ENCODE measurements at places on chromosomes 6 and 20.
A peak's percentile ranks its signal among the peaks of the same experiment; 100 is the strongest.

- DNase-seq: no peak
Measured at GRCh38 chr6:35259948-35260590, 534 bp downstream of the ZNF76 start.

DNA sequence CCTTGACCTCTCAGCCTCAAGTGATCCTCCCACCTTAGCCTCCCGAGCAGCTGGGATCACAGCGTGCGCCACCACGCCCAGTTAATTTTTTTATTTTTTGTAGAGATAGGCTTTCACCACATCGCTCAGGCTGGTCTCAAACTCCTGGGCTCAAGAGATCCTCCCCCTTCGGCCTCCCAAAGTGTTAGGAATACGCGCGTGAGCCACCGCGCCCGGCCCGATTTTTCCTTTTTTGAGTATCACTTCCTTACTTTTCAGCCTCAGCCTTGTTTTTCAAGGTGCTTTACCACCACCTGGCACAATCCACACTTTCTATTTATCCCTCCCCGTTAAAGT lies 791 bp upstream of the STX11 start:
- no peak for DNase-seq

- DNase-seq: no peak
Measured at GRCh38 chr6:170198298-170198697, 92.6 kb downstream of the DLL1 start.

DNA sequence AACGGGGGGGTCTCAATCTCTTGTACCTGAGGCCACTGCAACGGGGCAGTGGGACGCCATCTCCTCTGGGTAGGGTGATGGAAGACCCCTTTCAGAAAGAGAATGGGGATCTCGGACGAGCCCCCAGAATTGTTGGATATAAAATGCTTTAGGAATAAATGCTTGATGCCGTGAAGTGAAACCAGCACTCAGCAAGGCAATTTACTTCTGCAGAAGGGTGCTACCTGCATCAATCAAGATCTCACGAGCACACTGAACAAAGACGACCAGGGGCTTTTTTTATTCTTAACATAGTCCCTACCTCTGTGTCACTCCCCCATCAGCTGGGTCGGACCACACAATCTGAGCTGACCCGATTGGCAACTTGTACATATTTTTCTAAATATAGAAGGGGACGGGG lies 203.6 kb upstream of the TBX18 start:
- DNase-seq: no peak

DNA sequence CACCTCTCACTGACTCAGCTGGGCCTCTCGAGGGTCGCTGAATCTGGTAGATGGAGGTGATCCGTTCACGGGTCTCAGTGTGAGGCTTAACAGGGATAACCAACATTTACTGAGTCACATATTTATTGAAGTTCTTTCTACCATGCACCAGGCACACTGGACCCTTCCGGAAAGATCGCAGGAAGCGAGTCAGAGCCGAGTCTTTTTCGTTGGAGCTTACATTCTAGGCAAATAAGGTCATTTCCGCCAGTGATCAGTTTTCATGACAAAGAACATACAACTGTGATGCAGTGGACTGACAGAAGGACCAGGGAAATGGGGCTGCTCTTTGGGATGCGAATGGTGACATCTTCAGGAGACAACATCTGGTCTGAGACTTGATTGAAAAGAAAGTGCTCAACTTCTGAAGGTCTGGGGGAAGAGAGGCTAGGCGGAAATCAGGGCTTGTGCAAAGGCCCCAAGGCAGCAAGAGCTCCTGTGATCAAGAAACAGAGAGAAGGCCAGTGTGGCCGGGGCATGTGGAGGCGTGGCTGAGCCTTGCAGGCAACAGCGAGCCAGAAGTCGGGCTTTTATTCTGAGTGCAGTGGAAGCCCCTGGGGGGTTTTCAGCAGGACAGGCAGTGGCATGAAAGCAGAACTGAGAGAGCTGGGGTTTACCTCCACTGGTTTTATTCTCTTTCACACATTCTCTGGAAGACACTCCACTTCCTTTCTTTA lies 56.7 kb downstream of the APCDD1L start:
- no peak for DNase-seq

DNA sequence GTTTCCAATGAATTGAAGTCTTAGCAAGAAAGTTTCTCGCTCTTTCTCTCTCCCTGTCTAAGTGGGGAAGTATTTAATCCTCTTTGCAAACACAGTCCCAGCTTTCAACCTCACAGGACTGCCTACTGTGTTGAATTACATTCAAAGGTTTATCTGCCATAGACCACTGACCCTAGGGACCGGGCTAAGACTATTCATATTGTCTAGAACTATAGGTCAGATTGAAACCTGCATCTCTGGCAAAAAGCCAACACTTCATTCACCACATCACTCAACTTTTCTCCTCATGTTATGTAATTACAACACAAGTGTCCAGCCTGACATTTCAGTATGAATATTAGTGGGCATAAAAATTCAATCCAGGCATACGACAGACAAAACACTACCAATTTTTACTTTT lies 314.7 kb upstream of the RSPO3 start:
- no peak for DNase-seq

- no peak for DNase-seq
Measured at GRCh38 chr20:23234311-23235078, 116.1 kb upstream of the NXT1 start.

- DNase-seq: no peak
Measured at GRCh38 chr6:39193201-39193791, 36.0 kb downstream of the KCNK5 start.

- DNase-seq: no peak
Measured at GRCh38 chr6:110434961-110435602, 19.7 kb upstream of the DDO start.

DNA sequence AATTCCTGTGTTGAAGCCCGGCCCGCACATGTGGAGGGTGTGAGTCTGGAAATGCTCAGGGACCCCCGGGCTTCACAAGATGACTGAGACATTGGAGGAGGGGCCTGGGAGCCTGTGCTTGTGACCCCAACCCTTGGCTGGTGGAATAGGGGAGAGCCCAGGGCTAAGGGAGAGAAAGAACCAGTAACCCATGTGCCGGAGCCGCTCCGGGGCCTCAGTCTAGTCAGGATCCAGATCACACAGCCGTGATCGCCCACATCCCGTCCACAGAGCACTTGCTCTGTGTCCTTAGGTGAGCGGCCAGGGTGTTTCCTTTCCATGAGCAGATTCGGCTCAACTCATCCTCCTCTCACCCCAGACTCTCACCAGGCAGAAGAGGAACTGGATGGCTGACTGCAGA lies 152.3 kb upstream of the RPS6KA2 start:
- DNase-seq: no peak

DNA sequence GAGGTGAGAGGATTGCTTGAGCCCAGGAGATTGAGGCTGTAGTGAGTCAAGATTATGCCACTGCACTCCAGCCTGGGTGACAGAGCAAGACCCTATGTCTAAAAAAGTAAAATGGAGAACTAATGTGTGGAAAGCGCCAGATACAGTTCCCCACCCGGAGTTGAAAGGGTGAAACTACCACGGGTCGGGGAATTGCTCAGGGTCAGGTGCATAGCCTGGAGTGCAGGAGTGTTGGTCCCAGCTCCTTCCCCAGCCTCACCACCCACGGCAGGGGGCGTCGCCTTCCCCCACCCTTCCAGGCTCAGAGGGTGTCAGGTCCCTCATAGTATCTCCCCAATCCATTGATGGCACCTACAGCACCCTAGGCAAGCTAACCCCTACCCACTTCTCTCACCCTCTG lies 26.1 kb downstream of the C20orf203 start:
- DNase-seq: no peak

DNA sequence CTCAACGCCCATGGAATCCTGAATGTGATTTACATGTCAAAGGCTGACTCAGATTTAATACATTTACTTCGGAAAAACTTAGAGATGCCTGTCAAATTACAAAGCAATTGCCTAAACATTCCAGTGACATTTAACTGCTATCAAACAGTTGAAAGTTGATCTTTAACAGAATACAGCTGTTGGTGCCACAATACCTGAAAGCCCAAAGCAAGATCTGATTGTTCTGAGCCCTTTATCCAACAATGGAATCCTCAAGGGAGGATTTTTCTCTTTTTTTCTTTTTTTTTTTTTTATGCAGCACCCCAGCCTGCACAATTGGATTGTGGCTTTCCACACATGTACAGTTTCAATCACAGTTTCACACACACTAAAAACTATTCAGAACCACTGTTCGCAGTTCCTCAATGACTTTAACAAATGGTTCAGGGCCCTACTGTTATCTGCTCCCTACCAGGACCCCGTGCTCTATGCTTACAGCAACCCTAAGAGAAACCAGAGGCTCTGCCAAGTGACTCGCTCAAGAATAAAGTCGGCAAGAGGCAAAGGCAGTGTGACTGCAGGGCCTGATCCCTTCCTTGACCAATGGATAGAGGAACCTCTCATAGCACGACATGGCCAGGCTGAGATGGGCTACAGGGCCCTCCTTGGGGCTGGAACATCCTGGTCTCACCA lies 33.3 kb downstream of the EPB41L2 start:
- DNase-seq: no peak

DNA sequence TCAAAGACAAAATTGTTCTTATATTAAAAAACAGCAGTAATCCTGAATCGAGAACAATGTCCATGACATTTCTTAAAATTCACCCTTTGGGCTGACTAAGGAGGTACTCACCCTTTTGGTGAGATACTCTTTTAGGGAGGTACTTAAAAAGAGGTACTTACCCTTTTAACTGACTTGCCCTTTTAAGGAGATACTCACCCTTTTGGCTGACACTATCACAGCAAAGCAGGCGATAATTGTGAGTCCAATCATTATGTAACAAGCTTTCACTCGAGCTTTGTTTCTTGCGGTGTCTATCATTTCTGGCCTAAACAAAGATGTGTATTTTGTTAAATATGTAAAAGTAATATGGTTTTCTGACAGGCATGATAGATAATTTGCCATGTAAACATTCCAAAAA lies 3.7 kb downstream of the FAM162B start:
- DNase-seq: no peak

DNA sequence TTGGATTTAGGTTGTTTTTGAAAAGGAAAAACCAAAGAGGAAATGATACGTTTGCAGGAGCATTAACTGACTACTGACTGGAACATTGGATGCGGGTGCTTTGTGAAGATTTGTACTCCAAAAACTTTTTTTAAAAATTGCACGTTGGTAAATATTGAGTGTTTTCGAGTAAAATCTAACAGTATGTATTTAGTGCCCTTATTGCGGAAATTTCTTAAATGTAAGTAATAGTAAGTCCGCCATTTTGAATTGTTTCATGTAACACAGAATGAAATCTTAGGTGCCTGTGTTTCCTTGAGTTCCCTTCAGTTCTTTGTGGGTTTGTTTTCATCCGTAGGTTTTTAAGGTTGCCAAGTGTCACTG lies 15.2 kb upstream of the LIN28B start:
- no peak for DNase-seq

DNA sequence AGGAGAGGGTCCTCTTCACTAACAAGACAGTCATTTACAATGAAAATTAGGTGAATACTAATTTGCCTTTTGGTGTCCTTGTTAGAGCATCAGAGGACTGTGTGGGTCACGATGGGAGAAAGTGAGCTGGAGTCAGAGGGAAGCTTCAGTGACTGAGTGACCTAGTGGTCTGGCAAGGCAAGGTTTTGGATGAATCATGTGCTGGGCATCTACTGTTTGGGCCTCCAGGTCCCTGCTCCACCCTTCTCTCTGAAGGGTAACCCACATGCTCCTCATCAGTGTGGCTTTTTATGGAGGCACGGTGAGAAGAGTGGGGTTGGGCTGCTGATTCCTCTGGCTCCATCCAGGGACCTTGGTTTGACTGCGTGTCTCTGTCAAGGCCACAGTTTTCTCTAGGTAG lies 60.5 kb upstream of the EXOC2 start:
- peak; percentile 19 for DNase-seq

DNA sequence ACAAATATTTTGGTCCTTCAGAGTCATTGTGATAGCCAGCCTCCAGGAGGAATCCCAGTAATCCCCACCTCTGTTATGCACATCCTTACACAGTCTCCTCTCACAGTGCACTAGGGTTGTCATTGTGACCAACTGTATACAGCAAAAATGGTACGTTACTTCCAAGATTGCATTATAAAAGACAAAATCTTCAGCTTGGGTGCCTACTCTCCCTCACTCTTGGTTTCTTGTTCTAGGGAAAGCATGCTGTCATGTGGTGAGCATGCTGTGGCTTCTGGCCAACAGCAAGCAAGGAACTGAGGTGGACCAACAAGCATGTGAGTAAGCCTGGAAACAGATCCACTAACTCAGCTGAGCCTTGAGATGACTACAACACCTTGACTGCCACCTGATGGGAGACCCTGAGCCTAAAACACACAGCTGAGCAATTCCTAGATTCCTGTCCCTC lies 130.1 kb upstream of the DST start:
- no peak for DNase-seq

DNA sequence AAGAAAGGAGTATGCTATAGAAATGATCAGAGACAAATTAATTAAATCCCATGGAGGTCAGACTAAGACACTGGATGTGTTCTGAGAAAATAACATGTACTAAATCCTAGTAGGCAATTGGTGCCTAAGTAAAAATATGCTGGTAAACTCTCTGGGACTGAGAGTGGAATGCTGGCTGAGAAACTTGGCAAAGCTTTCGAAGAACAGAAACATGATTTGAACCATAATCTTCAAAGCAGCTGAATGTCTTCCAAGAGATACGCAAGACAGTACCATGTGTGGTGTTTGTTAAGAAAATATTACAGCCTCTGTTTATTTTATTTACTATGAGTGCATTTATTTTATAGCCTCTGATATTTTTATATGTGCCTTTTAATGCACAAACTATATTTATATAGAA lies 55.2 kb downstream of the EFHC1 start:
- no peak for DNase-seq

GRCh38 chr6:107319906-107320530 lies 139.3 kb downstream of the PDSS2 start:
- DNase-seq: no peak

GRCh38 chr6:54907355-54907754 lies 60.8 kb downstream of the FAM83B start:
- DNase-seq: no peak

- no peak for DNase-seq
Measured at GRCh38 chr6:43807228-43808061, 37.4 kb downstream of the VEGFA start.

- DNase-seq: peak; percentile 11
Measured at GRCh38 chr6:98832284-98833056, 1.9 kb upstream of the POU3F2 start.

DNA sequence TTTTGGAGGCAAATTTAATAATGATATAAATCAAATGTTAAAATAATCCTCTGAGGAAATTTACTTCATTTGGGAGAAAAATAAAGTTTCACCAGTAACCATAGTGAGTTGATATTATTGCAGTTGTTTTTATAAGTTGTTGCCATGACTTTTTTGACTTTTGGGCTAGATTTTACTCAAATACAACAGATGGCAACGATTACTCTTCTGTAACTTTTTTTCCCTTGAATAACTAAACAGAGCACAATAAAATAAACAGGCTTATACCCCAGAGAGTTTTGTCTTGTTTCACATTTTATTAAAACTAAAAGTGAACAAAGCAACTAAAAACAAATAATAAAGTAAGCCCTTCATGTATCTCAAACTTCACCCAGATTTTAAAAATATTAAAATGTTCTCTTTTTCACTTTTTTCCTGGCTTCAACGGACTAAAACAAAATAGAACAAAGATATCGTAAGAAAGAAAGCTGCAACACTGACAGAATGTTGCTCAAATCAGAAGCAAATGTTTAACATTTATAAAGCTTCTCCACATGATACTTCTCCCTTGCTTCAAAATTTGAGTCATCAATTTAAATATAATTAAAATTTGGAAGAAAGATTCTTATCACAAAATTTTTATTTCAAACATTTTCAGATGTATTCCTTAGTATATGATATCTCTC lies 42.5 kb upstream of the BMP5 start:
- no peak for DNase-seq

GRCh38 chr6:88490195-88490907 lies 324.2 kb upstream of the CNR1 start:
- DNase-seq: no peak

GRCh38 chr20:36096435-36096834 lies 58.1 kb upstream of the EPB41L1 start:
- no peak for DNase-seq

Measured in BJ (cell line).